Tongue (tissue), 3 donors: ENCODE measurements at places on chromosomes 12 and 14. TPM values are rescaled to one million over a fixed set of nuclear protein-coding genes. Genes with fewer than 3 reads are reported as not detected.

DNA sequence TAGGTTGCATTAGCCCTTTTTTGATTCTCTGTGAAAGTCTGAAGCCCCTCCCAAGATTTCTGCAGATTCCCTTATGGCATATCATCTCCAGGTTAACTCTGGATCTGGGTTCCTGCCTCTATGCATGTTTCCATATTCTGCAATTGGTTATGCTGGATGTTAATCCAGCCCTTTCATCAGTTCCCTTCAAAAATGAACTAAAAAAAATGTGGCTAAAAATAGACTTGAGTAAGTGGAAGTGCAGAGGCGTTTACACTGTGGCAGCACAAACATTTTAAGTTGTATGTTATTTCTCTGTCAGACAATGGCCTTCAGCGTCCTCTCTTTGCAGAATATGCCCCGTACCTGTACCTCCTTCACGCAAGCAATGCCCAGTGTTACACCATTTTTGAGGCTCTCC is 11.4 kb downstream of the MGST1 start:
- no peak for DNase-seq

- DNase-seq, result peak; percentile 53
Measured at GRCh38 chr12:121610239-121611149, 15.8 kb upstream of the ORAI1 start.

GRCh38 chr14:102008891-102009290 is 44.5 kb downstream of the DYNC1H1 start:
- DNase-seq, result peak; percentile 10

GRCh38 chr14:67857778-67858350 is 38.3 kb downstream of the RAD51B start:
- DNase-seq, result no peak

DNA sequence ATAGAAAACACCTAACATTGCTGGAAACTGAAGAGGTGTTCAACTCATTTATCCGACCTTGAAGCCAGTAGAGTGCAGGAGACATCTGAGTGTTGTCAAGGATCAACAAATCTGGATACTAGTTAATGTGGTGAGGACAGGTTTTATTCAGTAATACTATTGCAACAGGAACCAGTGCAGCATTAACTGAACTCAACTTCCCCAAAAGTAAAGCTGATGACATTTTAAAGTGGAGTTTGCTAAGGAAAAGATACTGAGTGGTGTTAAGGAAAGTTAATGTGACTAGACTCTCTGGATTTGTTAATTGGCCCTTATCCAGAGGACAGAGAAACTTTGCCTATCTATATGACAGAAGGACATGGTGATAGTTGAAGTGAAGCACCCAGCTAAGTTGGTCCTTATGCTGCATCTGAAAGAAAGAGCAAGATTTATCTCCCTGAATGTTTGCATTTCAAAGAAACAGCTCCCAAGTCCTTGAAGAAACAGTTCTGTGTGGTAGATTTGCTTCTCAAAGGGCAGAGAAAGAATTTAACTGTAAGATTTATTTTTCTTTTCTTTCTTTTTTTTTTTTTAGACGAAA is 1.2 kb upstream of the CLEC7A start:
- DNase-seq, result no peak

- DNase-seq, result peak; percentile 83
Measured at GRCh38 chr12:95942524-95943329, at the start of gene CCDC38. CCDC38 (minus strand) TSS chr12:95942614; CDS start chr12:95936509, 6,105 bp downstream.

- peak; percentile 26 for DNase-seq
Measured at GRCh38 chr12:57518176-57518919, 2.0 kb downstream of the DDIT3 start.

GRCh38 chr12:75951399-75952278 is 79.9 kb downstream of the PHLDA1 start:
- DNase-seq, result no peak

GRCh38 chr14:23160924-23161522 is 22.4 kb downstream of the SLC7A8 start:
- peak; percentile 60 for DNase-seq

GRCh38 chr12:77996670-77997069 is 166.0 kb downstream of the NAV3 start:
- no peak for DNase-seq

DNA sequence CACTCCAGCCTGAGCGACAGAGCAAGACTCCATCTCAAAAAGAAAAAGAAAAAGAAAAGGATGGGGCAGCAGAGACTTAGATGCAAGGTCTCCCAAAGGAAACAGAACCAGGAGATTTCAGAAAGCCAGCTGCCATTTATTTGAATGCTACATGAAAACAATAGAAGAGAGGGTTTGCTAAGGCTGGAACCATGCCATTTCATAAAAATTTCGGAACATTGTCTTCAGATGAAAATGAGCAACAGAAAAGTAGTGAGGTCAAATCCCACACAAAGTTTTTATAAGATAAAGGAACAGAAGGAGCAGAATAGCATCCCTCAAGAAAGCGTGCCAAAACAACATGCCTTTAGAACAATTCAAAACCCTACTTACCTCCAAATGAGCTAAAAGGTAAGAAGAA is 175.3 kb downstream of the ETV6 start:
- DNase-seq, result no peak

DNA sequence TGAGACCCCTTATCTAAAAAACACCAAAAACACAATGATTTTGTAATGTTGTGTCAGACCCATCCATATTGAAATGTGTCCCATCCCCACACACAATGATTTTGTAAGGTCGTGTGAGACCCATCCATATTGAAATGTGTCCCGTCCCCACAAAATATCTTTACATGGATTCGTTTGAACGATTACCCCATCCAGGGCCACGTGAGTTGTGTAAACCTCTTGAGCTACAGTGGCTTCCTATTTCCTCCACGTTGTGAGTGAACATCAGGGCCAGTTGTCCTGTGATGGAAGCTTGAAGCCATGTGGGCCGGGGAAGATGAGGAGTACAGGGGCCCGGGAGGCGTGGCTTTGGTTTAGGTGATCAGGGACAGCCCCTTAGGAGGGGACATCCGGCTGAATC is 27.0 kb upstream of the ULK1 start:
- DNase-seq, result no peak

DNA sequence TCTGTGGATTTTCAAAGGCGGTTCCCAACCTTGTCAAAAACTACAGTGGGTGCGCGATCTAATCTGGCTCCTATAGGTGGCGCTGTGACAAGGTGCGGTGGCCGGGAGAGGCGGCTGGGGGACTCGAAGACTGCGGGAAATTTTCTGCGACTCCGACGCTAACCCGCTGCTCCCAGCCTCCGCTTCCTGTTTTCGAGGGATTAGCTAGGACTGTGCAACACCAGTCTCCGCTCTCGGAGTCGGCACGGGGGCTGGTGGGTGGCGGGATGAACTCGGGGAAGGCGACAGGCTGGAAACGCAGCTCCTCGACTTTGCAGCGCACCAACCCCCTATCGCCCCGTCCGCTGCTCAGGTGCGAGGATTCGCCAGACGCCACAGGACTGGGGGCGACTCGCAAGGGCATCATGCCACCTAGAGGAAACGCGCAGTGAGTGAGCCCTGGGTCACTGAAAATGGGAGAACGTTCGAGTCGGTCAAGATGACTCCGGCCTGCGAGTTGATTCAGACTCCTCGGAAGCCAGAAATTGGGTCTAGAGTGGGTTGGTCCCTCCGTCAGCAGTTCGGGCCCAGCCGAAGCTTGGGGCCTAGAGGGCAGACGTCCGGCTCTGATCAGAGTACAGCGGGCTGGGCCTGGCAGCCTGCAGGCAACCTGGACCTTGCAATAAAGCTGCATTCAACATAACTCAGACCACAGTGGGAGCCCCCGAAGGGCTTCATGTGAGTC is 5.5 kb upstream of the PAX9 start:
- peak; percentile 81 for DNase-seq

GRCh38 chr12:132561427-132562156 is 48.8 kb downstream of the LRCOL1 start:
- peak; percentile 46 for DNase-seq

- DNase-seq, result no peak
Measured at GRCh38 chr12:75337905-75338304, 3.4 kb downstream of the GLIPR1L1 start.

GRCh38 chr14:79600406-79600805 is 610.9 kb downstream of the DIO2 start:
- no peak for DNase-seq

- DNase-seq, result no peak
Measured at GRCh38 chr14:68412505-68413465, 380.1 kb downstream of the ZFP36L1 start.

DNA sequence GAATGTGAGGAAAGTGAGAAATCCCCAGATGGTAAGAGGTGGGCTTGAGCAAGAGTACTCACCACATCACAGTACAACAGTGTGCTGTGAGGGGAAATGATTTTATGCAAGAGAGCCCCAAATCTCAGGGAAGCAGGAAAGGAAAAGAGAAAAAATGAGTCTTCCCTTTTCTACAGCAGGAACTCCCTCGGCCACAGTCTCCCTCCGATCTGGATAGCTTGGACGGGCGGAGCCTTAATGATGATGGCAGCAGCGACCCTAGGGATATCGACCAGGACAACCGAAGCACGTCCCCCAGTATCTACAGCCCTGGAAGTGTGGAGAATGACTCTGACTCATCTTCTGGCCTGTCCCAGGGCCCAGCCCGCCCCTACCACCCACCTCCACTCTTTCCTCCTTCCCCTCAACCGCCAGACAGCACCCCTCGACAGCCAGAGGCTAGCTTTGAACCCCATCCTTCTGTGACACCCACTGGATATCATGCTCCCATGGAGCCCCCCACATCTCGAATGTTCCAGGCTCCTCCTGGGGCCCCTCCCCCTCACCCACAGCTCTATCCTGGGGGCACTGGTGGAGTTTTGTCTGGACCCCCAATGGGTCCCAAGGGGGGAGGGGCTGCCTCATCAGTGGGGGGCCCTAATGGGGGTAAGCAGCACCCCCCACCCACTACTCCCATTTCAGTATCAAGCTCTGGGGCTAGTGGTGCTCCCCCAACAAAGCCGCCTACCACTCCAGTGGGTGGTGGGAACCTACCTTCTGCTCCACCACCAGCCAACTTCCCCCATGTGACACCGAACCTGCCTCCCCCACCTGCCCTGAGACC is 7.8 kb downstream of the ATN1 start:
- no peak for DNase-seq

DNA sequence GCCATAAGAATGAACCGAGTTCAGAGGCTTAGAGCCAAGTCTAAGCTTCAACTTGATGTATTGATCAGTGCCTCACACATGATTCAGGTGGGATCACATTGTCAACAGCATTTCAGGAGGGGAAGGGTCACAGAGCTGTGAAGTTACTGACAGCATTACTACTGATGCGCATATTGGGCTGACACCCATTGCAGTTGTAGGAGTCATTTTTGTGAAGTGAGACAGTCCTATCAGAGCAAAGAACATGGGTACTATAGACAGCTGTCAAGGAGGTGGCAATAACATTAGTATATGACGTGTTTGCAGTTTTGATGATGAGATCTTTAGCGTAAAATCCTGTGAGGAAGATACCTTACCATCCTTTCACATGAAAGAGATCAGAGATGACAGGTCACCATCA is 206.0 kb upstream of the RBM19 start:
- no peak for DNase-seq

DNA sequence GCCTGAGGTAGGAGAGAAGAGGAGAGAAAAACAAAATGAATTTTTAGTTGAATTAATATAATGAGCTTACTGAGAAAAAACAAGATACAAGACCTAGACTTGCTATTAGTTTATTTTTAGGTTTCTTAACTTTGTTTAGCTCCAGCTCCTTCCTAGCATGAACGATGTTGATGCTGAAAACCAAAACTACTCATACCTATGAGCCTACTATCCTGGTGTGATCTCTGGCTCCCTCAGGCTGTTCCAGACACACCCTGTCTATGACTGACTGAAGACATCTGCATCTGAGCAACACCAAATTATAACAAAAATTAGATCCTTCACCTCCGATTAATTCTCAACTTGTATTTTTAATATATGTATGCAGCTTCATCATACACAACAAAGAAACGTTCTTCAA is 190.4 kb downstream of the SLC5A8 start:
- no peak for DNase-seq

DNA sequence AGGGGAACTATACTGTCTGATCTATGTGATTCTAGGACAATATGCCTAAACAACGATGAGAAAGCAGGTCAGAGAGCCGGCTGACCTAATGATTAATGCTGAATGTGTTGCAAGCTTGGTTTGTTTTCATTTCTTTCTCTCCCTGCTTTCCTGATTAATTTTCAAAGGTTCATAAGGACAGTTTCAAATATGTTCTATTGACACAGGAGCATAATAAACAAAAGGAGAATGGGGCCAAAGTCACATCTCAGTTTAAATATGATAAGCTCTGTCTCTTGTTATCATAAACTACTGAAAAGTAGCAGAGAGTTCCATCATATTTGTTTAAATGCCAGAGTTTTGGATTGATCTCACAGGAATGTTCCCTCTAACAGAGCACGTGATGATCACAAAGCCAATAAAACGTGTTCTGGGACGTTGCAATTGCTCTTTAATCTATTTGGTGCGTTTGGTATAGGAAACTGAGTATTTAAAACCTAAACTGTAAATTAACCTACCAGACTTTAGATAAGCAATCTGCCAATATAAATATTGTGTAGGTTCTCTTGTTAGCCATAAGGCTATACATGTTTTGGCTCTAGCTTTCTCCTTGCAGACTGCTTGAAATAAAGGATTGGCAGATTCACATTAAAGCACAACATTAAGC is 3.7 kb upstream of the HSD17B6 start:
- DNase-seq, result no peak

DNA sequence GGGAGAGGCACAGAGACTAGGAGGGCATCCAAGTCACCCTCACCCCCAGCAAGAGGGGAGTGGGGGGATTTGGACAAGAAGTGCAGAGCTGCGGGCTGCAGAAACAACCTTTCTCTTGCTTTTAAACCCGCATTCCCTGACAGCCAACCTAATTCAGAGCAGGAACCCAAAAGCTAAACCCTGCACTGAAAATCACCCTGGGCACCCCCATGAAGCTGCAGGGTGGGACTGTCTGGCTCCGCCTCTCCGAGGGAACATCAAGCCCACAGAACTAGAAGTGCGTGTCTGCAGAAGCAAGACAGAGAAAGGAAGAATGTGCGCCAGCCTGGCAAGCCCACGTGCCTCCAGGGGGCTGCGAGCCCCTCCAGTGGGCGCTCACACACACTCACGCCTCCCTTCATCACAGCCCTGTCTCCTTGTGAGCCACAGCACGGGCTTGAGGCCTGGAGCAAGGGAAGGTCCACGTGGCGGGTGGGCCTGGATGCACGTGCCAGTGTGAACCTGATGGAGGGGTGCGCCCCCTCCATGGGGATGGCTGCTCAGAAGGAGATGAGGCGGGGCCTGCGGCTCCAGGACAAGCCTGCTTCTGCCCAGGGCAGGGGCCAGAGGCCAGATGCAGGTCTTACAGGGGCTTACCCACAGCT is 27.8 kb upstream of the PNMA1 start:
- DNase-seq, result no peak

The SLC16A7 gene
- total RNA-seq, result 26.2 TPM

The PLA2G1B gene
- total RNA-seq, result not detected

The ZDHHC22 gene
- 0.41 TPM for total RNA-seq

The IAPP gene
- total RNA-seq, result not detected

The CLEC2A gene
- total RNA-seq, result not detected

The SMARCC2 gene
- 49.0 TPM for total RNA-seq

The BCL2L2 gene
- total RNA-seq, result 24.1 TPM

The IL22 gene
- total RNA-seq, result not detected

The PLD4 gene
- 7.7 TPM for total RNA-seq

The TAS2R8 gene
- not detected for total RNA-seq

The GYS2 gene
- not detected for total RNA-seq

The CIT gene
- total RNA-seq, result 23.9 TPM

The ASB2 gene
- 69.5 TPM for total RNA-seq

The ADAM21 gene
- not detected for total RNA-seq

The CLEC1B gene
- not detected for total RNA-seq
